ENCODE measurements at places on chromosomes 11 and 22.

DNA sequence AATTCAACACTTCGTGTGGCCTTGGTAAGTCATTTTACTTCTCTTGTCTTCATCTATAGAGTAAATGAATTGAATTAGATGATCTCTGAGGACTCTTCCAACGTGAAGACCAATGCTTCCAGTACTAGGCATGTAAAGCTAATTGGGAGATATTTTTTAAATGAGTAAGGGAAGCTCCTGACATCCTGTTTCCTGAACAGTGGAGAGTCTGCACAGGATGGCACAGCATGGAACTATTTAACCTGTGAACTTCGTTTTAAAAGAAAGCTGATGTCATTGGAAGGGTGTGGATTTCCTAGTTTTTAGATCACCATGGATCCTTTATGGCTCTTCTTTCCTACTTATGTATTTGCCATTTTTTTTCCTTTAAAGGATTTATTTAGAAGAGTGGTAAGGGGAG lies 48.4 kb upstream of the HSD17B12 start:
- no peak for DNase-seq

DNA sequence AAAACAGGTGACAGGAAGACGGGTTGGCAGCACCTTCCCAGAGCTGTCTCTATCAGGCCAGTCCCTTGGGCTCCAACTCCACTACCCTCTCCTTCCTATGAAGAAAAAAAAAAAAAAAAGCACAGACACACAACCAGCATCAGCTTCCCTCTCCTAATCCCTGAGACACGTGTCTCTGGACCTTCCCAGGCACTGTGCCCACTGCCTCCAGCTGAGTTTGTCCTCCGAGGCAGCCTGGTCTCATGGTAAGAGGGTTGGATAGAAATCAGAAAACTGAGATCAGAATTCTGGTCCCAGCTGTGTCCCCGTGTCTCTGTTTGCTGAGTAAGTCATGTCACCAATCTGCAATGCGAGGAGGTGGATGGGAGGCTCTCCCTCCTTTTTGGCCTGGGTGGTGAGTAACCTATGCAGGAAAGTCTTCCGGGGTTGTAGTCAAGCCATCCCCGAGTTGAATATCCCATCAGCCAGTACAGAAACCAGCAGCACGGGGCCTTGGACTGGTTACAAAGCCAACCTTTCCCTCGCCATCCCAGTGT lies 193.7 kb upstream of the TBCEL start:
- no peak for DNase-seq

DNA sequence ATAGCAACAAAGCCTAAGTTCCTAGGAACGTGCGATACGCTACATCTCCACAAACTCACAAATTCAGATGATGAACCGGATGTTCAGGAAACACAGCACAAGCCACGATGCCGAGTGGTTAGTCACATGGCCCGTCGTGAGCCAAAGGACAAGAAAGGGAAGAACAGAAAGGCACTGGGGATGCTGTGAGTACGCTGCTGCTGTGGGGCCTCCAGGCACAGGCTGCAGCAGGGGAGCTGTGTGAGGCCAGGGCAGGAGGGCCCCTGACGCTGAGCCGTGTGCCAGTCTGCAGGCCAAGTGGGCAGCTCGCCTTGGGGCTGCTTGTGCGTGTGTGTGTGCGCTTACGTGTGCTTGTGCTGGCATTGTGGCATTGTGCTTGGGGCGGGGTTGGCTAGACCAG lies 89.4 kb downstream of the CTTN start:
- DNase-seq: no peak

DNA sequence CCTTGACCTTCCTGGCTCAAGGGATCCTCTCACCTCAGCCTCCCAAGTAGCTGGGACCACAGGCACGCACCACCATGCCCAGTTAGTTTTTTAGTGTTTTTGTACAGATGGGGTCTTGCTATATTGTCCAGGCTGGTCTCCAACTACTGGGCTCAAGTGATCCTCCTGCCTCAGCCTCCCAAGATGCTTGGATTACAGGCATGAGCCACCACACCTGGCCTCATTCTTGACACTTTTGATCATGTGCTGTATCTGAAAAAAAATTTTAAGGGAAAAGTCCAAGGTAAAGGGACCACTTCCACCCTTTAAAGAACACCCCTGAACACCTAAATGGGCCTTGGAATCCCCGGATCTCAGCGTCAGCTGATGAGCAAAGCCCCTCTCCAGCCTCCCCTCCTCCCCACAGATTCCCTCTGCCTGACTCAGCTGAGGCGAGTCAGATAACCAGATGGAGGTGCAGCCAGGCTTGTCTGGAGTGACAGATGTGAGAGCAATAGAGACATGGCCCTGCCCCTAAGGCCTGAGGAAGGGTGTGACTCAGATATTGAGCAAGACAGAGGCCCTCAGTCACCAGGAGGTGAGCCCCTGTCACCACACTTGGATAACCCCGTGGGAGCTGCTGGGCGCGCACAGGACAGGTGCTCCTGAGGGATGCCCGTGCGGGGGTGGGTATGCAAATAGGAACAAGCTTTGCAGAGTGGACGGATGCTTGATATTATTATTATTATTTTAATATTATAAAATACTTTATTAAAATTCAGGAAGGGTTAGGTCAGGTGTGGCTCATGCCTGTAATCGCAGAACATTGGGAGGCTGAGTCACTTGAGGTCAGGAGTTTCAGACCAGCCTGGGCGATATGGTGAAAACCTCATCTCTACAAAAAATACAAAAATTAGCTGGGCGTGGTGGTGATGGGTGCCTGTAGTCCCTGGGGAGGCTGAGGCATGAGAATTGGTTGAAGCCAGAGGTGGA lies 5.0 kb upstream of the CCDC88B start:
- DNase-seq: peak; percentile 55

GRCh38 chr11:11119917-11120316 lies 233.1 kb downstream of the CSNK2A3 start:
- DNase-seq: no peak

DNA sequence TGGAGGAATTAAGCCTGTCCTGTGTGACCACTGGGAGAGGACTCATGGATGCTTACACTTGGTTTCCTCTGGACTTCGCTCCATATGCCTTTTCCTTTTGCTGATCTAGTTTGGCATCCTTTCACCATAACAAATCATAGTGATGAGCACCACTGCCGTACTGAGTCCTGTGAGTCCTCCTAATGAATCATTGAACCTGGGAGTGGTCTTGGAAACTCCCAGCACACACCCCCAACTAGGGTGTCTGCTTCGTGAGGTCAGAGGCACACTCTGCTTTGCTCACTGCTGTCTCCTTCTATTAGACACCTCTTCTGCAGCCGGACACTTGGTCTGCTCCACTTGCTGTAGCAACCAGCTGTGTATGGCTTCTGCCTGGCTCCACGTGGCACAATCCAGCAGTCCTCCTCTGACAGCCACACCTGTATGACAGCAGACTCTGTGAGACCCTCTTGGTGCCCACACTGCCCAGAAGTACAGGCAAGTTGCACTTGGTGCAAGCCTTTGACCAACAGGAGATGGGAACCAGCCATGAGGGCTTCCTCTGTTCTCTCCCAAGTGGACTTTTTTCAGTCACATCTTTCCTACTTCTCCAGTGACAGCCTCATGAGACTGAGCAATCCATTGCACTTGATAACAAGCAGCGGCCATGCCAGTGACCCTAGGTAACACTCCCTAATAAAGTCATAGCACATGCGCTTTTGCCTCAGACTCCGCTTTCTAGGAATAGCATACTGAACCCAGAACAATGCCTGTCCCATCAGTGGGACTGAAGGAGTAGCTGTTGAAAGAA lies 65.0 kb upstream of the HMGXB4 start:
- no peak for DNase-seq

- DNase-seq: no peak
These were observed 3.7 kb downstream of the TMEM123 start for GRCh38 chr11:102448869-102449224.

DNA sequence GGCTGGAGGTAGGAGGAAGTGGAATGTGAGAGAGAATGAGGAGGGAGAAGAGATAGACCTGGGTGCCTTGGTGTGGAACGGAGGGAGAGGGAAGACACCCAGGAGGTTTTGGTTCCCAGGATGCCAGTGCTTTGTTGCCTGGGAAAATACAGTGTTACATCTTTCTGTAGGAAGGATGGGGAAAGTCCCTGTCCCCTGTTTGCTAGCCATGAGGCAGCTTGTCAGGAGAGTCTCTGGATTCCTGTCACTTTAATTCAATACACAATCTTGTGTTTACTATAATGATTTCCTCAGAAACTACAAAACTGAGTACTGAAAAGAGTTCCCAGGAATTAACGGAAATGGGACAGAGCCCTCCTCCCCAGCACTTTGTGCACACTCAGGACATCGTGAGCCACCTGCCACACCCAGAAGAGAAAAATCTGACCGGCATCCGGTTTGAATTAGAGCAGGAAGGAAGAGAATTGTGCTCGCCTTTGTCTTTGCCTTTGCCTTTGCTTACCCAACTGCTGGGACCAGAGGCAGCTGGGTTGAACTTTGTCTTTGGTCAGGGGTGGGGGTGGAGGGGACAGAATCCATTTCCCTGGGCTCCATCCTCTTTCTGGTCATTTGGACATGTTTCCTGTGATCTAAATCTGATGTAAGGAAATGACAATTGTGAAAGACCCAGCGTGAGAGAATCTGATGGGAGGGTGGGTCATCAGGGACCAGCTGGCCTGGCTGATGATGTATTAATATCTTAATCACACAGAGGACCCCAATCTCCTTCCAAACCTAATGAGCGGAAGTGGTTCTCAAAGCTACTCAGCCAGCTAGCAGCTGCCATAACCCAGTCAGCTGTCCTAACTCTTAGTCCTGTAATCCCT lies 1.3 kb upstream of the LIMK2 start:
- DNase-seq: no peak

DNA sequence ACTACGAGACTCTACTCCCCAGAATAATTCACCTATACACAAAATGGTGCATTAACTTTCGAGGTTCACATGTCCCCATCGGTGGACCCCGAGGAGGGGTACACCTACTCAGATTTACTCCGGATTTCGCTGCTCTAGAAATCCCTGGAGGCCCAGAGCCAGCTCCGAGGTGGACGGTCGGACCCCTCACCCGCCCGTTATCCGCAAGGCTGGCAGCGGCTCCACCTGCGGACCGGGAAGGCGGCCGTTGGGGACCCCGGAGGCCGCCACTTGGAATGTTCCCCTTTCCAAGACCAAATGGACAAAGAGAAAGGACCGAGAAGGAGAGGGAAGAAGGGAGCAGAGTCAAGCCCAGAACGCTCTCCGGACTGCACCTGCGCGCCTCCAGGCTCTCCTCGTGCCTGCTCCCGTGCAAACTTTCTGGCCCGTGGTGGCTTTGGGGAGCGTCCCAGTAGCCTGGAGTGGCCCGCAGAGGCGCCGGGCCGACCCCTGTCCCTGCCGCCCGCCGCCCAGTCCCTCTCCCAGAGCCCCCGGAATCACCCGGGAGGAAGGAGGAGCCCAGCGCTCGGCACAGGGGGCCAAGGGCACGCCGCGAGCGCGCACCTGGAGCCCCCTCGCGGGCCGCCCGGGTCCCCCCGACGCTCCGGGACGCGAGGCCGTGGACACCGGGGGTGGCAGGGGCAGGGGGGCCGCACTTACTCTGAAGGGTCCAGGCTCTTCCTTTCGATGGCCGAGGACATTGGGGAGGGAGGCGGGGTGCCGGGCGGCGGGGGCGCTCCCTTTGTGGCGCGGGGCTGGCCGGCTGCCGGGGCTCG lies 23.0 kb downstream of the LMO2 start:
- DNase-seq: no peak

DNA sequence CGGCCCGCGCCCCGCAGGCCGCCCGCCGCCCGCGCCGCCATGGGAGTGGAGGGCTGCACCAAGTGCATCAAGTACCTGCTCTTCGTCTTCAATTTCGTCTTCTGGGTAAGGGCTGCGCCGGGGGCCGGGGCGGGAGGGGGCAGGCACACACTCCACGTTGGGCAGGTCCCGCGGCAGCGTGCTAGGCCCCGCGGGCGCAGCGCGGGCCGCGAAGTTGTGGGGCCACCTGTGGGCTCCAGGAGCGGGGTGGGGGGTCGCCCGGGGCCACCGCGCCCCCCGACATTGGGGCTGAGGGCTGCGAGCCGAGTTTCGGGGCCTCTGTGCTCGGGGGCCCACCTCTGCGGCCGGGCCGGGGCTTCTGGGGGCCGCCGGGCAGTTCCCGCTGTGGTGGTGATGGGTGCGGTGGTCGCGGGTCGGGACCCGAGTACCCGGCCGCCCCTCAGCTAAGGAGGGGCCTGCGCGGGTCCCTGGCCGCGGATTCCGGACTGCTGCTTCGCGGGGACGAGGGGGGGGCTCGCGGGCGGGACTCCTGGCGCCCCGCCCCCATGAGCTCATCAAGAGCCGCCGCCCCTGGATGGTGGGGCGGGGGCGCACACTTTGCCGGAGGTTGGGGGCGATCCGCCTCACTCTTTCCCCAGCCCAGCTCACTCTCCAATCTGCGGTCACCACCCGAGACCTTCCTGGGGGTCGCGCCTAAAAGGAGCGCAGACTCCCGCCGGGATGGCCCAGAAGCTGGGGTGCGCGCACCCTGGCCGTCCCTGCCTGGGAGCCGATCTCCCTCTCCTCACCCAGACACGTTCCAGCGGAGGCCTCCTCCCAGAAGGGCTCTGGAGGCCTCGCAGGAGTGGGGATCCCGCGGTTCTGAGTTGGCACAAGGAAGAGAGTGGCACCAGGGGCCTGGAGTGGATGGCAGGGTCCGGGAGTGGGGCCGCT lies 667 bp downstream of the CD81 start:
- DNase-seq: no peak

DNA sequence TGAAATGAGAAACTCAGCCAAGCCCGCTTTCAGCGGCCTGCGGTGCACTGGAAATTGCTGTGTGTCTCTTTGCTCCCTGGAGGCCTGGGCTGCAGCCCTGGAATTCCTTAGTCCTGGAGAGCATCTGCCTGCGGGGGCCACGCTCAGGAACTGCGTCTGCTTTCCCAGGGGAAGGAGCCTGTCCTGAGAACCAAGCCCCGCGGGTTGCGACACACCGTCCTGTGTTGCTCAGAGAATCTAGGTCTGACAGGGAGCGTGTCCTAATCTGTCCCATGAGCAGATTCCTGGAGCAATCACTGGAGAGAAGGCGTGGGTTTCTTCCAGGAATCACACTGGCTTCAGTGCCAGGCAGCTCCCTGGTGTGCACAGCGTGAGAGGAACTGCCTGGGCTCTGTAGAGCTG lies 708.1 kb downstream of the BRD1 start:
- no peak for DNase-seq

GRCh38 chr11:128046213-128046612 lies 541.1 kb downstream of the ETS1 start:
- no peak for DNase-seq

- no peak for DNase-seq
These were observed 42.6 kb downstream of the ACER3 start for GRCh38 chr11:76903325-76903724.

DNA sequence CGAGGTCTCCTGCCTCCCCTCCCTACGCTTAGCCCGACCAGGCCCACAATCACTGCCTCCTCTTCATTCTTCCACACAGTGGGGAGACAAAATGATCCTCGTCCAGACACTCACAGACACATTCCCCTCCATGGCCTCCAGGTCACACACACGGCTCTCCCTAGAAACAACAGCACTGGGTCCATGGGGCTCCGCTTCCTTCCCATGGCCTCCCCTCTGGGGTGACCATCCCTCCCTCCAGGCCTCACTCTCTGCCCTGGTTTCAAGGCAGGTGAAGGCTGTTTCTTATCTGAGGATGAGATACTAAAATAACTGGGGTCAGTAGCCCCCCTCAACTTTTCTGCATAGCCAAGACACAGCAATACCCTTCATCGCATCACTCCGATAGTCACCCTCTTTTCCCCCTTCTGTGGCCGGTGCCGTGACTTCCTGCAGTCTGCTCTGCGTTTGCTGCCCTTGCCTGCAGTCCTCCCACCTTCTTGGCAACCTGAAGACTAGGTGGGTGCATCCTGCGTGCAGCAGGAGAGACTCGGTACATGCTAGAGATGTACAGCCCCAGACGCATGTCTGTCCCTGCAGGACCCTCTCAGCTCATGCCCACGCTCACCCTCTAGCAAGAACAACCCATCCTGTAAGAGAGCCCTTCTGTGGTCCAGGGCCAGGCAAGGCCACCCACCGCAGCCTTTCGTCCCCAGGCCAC lies 55.8 kb downstream of the CD6 start:
- no peak for DNase-seq

Measured in NCI-H1436 treated with DMSO at 0.1 percent for 48 hours (cell line).